ENCODE measurements at places on chromosomes 3 and 15.

GRCh38 chr3:115420086-115420485 lies 203.2 kb upstream of the GAP43 start:
- no peak for DNase-seq

GRCh38 chr3:196707566-196707965 lies 4.5 kb downstream of the CEP19 start:
- DNase-seq, result no peak

DNA sequence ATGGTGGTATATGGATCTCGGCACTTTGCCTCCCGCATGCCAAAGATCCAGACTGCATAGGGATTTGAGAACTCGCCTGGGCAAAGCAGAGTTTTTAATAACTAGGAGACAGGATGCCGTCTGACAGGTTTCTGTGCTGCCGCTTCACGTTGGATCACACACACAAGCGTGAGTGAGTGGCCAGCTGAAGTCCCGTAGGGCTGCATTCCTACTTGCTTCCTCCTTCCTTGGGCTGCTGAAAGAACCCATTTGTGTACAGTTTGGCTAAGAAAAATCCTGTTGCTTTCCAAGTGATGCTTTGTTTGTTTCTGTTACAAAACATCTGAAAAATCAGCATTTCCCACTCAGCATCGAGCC lies 604.3 kb upstream of the CFAP20DC start:
- no peak for DNase-seq

DNA sequence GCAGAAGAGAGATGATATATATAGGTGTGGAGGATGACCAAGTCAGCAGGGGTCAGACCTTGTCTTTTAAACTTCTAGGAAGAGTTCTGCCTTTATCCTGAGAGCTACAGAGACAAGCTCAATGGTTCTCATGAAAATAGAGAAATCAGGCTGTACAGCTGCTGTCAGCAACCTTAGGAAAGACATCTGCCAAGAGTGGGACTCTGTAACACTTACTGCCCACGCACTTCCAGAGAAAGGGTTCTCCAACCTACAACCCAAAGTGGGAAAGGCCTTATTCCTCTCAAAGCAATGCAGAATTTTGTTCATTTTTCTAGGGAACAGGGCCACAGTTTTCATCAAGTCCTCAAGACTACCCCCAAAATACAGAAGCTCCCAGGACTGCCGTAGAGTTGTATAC lies 138.7 kb downstream of the STT3B start:
- no peak for DNase-seq

GRCh38 chr3:172187511-172187910 lies 148.1 kb downstream of the FNDC3B start:
- DNase-seq, result no peak

- no peak for DNase-seq
Measured at GRCh38 chr3:90005281-90005847, 897.9 kb downstream of the EPHA3 start.

GRCh38 chr3:87414271-87414670 lies 137.9 kb upstream of the POU1F1 start:
- no peak for DNase-seq

DNA sequence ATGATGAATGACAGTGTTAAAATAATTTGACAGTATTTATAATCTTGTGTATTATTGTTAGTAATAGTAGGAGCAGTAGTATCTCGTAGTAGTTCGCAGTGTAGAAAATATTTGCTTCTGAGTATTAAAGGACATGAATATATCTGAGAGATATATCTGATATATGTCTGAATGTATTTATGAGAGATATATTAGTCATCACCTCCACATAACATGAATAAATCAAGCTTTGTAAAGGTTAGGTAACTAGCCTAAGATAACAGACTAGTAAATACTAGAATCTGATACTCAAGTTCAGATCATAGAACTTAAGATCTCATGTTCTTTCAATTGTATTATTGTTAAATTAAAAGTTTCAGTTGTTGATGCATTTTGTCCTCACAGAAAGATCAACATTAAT lies 130.5 kb downstream of the UBE2E2 start:
- no peak for DNase-seq
